ENCODE measurements at places on chromosomes 2 and 18. TPM values are rescaled to one million over a fixed set of nuclear protein-coding genes. Genes with fewer than 3 reads are reported as not detected.

DNA sequence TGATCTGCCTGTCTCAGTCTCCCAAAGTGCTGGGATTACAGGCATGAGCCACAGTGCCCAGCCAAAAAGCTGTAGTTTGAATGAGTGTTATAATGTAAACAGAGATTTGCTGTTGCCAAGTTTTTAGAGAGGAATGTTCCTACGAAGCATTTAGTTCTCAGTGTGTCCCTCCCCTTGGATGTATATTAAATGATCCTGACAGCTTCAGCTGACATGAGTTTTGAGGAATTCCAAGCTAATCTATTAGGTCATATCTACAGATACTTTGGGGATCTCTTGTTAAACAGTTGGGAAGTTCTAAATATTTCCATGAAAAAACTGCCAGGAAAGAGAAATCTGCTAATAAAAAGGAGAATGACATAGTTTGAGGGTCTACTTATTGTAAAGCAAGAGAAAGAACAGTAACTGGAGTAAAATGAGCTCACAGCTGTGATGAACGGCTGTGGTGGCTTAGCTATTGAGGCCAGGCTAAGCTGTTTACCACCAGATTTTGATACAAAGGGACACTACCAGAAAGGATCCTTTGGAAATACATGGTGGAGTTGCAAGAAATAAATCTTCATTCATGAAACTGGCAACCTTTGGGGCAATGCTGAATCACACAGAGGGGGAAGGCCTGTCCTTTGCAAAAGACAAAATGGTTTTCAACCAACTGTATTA, 2.6 kb upstream of the STON1 start:
- no peak for DNase-seq

Gene NFE2L2
- 66.9 TPM for total RNA-seq

Gene RAB27B
- total RNA-seq: 0.52 TPM

DNA sequence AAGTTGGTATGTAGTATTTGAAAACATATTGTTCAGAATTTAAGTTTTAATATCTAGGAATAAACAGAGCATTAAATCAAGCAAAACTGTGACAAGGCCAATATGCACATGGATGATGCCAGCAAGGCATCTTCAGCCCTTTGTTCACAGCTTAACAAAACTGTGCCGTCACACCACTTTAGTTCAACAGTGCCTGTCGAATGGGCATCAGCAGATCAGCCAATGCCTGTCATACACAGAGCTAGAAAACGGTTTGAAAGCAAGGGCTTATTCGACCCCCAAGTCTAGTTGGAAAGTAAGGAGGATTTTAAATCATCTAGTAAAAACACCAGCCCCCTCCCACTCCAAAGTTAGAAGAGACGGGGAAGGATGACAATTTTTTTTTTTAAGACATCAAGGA, 16.7 kb downstream of the ZEB2 start:
- DNase-seq: no peak

DNA sequence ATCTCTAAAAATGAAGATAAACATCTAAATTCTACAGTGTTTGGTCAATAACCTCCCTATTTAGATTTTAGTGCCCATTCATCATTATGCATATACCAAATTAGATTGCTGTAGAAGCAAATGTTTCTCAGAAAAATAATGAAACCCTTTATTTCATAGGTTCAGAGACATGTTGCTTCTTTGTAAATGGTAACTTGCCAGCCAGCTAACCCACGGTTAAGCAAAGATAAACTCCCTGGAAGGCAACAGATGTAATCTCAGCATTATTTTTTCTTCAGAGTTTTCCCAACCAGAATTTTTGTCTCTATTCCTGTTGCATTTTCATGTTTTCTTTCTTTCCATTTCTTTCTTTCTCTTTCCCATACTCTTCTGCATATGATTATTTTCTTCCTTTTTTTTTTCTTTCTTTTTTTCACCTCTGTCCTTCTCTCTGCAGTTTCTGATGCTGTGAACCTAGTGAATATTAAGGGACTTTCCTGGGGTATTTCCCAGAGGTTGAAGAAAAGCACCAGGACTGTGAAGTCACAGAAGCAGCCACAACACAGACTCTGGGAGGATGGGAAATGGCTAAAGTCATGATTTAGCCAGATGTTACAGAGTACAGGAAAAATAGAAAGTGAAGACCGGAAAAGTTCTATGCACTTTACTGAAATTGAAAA, 50.0 kb upstream of the DSG1 start:
- no peak for DNase-seq

GRCh38 chr2:182097571-182098164, 112.0 kb downstream of the PPP1R1C start:
- no peak for DNase-seq
